ENCODE measurements at places on chromosomes 7 and 10. TPM values are rescaled to one million over a fixed set of nuclear protein-coding genes. Genes with fewer than 3 reads are reported as not detected.
A peak's percentile ranks its signal among the peaks of the same experiment; 100 is the strongest.

- no peak for DNase-seq
Measured at GRCh38 chr7:132226046-132226956, 350.0 kb downstream of the PLXNA4 start.

GRCh38 chr7:90411510-90411909 lies 8.2 kb downstream of the CLDN12 start:
- DNase-seq, result no peak

DNA sequence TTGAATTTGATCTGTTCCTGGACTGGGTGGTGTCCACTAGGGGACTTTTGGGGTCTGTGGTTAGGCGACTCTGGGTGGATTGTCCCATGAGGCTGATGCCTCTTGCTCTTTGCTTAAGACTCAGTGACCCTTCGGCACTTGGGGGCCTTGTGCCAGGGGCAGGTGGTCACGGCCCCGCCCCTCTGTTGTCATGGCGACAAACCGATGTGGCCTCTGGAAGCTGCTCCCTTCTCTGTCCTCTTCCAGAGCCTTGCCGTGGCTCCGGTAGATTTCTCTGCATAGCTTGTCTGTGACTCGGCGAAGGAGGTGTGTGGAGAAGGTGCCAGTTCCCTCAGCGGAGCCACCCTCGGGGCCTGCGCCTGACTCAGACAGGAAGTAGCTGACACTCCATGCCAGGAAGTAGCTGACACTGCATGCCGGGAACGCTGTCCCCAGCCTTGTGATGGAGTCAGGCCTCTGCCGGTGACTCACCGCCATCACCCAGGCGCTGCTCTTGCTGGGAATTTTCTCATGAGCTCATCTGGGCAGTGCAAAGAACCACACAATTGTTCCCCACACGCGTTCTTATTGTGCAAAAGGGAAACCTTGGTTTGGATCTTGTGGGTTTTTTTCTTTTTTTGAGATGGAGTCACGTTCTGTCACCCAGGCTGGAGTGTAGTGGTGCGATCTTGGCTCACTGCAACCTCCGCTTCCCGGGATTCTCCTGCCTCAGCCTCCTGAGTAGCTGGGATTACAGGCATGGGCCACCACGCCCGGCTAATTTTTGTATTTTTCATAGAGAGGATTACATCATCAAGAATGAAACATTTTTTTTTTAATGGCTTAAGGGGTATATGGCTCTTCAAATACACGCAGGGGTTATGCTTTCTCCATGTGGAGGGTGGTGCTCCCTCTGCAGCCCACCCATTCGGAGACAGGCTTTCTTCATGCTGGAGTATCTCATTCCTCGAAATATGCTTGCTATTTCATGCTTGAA lies 72.6 kb downstream of the PFKFB3 start:
- peak; percentile 69 for DNase-seq

GRCh38 chr10:112467541-112468075 lies 20.6 kb downstream of the VTI1A start:
- DNase-seq, result no peak

GRCh38 chr7:111333010-111333409 lies 229.3 kb downstream of the IMMP2L start:
- DNase-seq, result no peak

GRCh38 chr10:30984563-30985328 lies 46.9 kb downstream of the ZNF438 start:
- DNase-seq, result no peak

DNA sequence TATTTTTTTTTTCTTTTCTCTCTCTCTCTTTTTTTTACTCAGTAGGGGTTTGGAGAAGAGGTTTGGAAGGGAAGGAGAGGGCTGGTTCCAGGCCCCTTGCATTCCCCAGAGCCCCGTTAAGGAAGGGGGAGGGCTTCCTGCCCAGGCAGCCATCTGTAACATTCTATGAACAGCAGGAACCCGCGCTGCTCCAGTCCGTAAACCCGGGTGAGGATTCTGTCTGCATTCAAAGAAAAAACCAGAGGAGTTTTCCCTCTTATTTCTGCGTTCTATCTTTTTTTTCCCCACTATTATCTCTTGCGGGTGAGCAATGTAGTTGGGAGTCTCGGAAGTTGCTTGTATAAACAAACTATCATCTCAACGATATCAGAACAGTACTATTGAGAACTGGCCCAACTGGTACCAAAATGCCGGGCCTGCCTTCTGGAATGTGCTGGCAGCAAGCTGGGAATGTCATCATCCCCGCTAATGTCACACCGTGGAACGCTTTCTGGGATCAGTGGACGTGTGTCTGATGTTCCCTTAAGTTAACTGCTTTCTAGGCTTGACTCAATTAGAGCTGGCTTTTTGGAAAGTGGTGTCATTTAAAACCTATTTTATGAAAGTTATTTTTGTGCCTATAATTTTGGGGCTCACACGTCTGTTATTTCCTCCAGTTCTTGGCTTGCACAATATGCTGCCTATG lies 153.1 kb upstream of the MEOX2 start:
- peak; percentile 4 for DNase-seq

GRCh38 chr10:127337801-127338200 lies 141.4 kb upstream of the INSYN2A start:
- no peak for DNase-seq

DNA sequence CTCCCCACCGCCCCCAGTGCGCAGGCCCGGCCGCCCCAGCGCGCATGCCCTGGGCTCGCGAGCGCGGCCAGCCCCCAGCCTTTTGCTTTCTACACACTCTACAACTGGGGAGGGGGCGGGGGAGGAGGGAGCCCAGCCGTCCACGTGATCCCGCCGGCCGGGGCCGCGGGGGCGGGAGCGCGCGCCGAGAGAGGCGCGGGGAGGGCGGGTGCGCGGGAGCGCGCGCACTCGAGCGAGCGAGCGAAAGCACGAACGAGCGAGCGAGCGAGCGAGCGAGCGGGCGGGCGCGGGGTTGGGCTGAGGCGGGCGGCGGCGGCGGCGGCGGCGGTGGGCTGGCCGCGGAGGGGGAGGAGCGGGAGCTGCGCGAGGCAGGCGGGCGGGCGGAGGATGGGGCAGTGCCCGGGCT lies at the start of gene AUTS2:
AUTS2 (plus strand) TSS at position 395 of the 406 bp plus-strand sequence. CDS start 1,179 bp downstream, outside the sequence.
- peak; percentile 65 for DNase-seq

DNA sequence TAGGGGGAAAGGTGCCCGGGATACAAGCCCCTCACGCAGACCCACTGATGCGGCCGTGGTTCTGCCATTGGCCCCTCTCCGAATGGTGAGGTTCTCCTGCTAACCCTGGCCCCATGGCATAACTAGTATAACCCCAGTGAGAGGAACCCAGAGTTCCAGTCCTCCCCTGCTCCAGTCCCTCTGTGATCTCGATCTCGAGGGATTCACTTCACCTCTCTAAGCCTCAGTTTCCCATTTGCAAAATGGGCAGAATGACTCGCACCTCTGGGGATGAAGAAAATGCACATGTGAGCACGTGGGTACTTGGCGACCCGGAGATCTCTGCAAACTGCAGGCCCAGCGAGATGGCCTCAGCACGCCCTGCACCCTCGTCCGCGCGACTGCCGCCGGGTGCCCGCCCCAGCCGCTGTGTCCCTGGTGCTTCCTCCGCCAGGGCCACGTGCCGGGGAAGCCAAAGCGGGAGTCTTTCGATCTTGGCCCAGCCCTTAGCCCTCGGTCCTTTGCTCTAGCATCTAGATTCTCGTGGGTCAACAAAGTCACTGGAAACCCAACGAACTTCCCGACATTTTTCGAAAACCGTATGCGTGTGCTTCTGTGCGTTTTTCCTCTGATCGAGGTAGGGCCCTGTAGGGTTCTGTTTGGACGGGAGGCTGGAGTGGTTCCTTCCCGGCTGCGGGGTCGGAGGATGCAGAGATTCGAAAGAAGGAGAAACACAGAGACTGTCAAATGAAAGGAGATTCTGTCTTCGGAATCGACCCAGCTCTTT lies 169.8 kb downstream of the UBE2H start:
- DNase-seq, result no peak

The XRCC2 gene
- 1.3 TPM for total RNA-seq

The PRLHR gene
- not detected for total RNA-seq

The ABCB1 gene
- 30.5 TPM for total RNA-seq

The WNT8B gene
- not detected for total RNA-seq

The TMEM178B gene
- total RNA-seq, result 0.34 TPM

The DENND11 gene
- total RNA-seq, result 37.6 TPM

The OR2A5 gene
- not detected for total RNA-seq
